NCI-H187 (cell line): ENCODE measurements at places on chromosomes 7 and 10.
A peak's percentile ranks its signal among the peaks of the same experiment; 100 is the strongest.

DNA sequence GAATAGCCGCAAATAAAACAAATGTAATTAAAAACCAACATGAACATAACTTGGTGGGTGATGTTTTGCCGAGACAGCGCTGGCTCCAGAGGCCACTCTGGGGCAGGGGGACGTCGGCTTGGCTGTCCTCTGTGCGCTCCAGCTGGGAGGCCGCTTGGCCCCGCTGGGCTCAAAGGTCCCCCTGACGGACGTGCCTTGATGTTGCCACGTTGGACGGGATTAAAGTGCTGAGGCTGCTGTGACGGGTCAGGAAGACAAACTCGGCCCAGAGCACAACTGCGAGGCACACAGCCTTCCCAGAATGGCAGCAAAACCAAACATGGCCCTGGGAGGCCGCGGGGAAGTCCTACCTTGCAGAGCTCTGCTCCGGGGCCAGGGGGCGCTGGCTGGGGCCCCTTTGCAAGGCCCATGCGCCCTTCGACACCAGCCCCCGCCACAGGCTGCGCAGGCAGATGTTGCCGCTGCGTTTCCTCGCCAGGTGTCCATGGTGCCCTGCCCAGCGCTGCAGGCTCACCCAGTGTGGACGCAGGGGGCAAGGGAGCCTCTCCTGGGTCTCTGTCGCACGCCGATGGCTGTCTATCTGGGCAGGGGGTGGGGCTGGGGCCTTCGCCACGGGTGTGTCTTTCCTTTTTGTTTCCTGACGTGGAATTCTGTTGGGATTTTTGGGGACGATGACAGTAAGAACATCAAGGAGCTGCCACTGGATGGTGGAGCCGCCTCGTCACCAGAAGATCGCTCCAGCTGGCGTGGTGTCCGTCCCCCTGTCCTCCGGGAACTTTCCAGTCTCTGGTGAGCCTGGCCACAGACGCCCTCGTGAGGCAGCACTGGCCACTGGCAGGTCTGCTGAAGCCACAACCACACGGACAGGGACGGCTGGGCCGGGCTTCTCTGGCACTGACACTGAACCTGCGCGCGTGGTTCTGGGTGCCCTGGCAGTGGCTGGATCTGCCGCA is 99.6 kb upstream of the DIP2C start:
- no peak for DNase-seq

- no peak for DNase-seq
Observed at GRCh38 chr7:126228356-126229061, 1024.2 kb downstream of the GRM8 start.

GRCh38 chr10:110676016-110676415 is 31.9 kb downstream of the RBM20 start:
- DNase-seq: no peak

- peak; percentile 19 for DNase-seq
Observed at GRCh38 chr7:16646472-16647072, 591 bp downstream of the BZW2 start.

DNA sequence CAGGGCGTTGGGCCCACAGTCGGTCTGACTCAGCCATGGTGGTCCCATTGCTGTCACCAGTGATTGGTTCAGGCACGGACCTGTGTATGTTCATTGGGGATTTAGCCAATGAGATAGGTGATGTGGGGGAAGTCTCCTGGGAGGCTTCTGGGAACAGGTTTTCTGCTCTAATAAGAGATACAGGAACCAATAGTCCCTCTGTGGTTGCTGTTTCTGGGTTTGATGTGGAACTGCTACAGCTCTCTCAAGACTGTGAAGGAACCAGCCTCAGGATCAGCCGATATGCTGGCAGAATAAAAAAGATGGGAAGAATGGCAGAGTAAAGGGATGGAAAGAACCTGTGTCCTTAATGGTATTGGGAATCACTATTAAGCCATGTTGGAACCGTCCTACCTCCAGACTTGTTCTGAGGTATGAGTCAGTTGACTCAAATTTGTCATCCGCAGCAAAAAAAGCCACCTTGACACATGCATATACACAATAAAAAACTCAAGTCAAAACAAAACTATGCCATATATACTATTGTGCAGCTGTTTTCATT is 70.6 kb downstream of the MCMBP start:
- no peak for DNase-seq

DNA sequence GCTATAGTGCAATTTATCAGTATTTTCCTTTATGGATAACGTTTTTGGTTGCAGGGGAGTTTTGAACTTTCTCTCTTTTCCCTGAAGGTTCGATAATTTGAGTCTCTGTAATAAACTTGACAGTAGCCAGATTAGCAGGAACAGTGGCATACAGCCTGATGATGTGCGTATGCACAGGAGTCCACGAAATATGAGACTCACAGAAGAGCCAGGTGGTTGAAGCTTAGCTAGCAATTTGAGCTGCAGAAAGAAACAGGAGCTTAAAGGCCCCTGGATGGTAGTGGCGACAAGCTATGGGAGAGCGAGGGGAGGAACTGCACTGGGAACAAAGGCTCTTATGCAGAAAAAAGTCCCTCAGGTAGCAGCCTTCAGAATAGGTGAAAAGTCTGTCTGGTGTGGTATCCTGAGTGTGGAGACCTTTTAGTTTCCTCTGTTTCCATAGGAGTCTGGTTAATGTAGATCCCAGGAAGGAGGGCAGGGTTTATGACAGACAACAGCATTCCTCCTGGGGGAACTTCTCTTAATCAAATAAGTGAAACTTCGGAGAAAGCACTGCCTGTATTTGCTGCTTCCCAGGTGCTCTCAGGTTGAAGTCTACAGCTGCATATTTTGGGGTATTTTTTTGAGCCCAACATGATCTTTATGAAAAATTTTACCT is 32.7 kb downstream of the FANK1 start:
- no peak for DNase-seq

- DNase-seq: no peak
Observed at GRCh38 chr7:97578225-97578624, 153.7 kb upstream of the TAC1 start.

GRCh38 chr10:70378122-70378521 is 4.3 kb downstream of the LRRC20 start:
- no peak for DNase-seq

DNA sequence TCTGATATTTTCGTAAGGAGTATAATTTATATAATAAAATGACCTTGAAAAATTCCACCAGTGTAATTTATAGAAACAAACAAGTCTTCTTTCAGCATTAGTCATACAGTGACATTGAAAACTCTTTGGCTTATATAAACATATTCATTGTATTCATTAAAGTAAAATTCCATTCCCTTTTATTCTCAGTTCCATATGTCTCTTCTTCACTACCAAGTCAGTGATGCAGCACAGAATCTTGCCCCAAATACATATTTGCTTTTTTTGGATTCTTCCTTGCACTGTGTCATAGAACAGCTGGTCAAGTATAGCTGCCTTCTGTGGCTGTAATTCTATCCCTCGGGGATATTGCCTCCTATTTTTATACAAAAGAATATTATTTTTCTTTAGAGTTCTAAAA is 884.5 kb upstream of the POT1 start:
- DNase-seq: no peak

- no peak for DNase-seq
Observed at GRCh38 chr7:66741-67140, 125.6 kb upstream of the FAM20C start.

DNA sequence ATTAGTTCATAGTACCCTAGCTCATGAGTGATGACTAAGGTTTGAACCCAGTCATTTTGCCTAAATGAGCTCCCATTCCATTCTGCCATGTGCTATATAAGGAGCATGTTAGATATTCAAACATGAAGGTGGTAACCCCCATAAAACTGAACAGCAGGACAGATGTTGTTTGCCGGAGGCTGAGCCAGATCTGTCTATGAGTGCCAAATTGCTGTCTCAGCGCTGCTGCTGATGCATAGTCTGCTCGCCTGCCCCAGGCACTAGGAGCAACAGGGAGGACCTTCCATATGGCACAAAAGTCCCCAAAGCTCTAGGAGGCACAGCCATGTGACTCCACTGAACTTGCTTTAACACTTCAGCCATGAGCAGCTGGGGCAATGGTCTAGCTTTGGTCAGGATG is 466.0 kb upstream of the GHITM start:
- no peak for DNase-seq

DNA sequence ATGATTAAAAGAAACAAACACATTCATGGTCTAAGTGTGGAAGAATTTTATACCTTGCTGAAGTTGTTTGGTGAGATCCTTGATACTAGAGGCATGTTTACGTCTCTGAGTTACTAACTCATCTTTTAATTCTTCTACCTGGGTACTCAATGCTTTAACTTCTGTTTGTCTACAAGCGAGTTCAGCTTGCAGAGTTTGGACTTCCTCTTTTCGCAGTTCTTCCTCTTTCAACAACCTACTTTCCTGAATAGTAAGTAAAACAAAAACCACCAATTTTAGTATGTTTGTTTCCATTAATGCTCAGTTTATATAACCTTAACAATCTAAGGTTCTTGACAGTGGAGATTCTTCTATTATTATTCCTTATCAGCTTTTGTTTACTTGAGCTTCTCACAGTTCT is 42.9 kb downstream of the CCDC186 start:
- no peak for DNase-seq

DNA sequence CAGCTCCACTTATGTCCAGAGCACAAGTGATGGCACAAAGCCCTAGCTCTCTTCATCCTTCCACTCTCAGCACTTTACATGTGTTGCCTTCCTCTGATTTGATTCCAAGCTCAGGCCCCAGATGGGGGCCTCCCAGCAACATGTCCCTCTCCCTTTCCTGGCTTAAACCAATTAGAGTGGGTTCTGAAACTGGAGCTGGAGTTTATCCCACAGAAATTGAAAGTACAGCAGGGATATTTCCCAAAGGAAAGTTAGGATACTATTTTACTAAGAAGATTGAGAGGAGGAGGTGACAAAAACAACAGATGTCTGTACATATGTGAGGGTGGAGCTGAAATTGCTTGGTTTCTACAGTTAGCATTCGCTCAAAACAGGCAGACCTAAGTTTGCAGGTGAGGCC is 724.6 kb downstream of the AUTS2 start:
- DNase-seq: no peak

DNA sequence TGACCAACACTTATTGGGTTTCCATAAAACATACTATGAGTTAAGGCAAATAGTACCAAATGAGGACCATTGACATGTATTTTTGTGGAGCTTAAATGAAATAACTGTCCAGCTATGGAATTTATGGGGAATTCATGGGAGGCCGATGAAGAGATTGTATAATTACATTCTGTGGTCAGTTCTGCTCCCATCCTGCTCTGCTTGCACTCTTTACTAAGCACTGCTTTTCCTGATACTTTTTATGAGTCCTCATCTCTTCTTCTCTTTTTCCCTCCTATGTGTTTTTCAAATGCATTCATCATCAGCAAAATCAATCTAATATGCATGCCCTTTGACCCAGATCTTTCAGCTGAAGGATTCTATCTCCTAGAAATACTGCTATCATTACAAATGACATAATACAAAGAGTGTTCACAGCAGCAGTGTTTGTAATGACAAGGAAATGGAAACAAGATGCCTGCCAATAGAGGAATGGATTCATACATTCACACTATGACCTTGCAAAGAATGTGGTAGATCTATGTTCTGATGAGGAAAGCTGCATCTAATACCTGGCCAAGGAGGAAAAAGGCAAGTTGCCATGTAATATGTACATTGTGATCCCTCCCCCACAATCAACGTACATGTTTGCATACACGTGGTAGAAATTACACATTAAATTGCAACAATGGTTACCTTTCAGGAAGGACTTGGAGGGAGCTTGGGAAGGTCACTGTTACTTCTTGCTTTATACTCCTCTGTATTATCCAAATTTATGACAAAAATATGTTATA is 73.9 kb downstream of the PCGF5 start:
- no peak for DNase-seq

DNA sequence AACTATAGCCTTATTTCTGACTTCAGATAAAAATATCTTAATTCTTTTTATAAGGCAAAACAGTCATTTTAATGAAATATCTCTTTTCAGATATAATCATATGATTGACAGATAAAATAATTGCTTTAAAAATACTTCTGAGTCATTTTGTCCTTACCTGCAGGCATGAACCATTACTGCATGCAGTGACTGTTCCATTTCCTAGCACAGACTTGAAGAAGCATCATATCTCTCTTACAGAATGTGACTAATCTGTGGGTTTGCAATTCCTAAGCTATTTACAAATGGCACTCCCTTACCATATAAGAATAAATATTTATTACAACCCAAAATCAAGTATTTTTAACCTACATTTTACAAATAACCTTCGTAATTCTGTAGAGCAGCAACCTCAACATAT is 120.7 kb downstream of the SRPK2 start:
- DNase-seq: no peak

DNA sequence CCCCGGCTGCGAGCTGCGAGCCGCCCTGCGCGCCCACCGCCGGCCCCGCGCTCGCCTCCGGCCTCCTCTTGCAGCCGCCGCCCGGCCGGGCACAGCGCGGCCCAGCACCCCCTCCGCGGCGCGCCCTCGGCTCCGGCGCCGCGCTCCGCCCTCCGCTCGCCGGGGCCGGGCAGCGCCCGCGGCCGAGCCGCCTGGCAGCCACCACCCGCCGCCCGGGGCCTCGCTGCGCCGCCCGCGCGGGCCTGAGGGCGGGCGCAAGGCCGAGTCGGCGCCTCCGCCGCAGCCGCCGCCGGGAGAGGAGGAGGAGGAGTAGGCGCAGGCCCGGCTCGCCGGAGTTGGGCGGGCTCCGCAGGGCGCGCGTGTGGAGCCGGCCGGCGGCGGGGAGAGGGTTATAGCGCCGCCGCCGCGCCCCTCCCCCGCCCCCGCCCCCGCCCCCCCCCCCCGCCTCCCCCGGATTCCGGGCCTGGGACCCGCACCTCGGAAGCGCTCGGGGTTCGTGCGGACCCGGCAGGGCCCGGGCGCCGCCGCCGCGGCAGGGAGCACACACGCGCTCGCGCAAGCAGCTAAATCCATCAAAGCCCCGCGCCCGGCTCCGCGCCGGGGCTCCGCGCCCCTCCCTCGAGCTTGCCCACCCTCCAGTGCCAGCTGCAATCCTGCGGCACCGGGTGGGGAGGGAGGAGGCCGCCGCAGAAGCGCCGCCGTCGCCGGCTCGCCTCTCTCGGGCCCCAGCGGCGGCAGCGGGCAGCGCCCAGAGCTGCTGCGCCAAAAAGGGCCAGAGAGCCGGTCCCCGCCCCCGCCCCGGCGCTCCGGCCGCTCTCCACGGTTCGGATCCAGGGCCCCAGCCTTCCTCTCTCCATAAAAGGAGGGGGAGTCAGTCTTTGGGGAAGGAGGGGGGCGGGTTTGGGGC is at the start of gene PDGFA:
PDGFA (minus strand) TSS at position 363 of the 907 bp plus-strand sequence. CDS start 845 bp downstream, outside the sequence.
- DNase-seq: no peak

DNA sequence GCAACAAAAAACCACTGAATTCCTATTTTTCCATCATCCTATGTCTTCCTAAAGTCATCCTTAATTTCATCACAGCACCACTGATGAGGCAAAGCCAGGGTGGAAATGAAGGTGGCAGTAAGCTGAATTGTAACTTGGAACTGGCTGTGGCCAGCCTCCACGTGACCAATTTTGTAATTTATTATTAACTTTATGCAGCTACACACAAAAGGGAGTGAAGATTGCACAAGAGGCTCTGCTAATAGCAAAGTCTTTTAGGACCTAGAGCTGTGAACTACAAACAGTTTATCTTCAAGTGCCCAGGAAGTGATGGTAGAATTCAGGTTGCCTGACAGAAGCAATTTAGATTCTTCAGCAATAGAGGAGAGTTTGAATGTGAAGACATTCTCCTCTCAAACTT is 176.4 kb downstream of the CCDC71L start:
- DNase-seq: no peak
